ENCODE measurements at places on chromosomes 2 and 18. TPM values are rescaled to one million over a fixed set of nuclear protein-coding genes. Genes with fewer than 3 reads are reported as not detected.

The SERPINB2 gene
- not detected for total RNA-seq

The CXXC1 gene
- total RNA-seq = 35.5 TPM

The KIF5C gene
- 388 TPM for total RNA-seq

The PCARE gene
- total RNA-seq = not detected

The CRYGD gene
- 2.4 TPM for total RNA-seq

The LRRC30 gene
- total RNA-seq = not detected

The RAMP1 gene
- 6.9 TPM for total RNA-seq

The PRKAG3 gene
- not detected for total RNA-seq

The PLEKHA3 gene
- total RNA-seq = 13.0 TPM

The IFIH1 gene
- total RNA-seq = 2.0 TPM

The ALKAL2 gene
- total RNA-seq = 2.0 TPM

The HOXD13 gene
- total RNA-seq = not detected

The GPR75 gene
- 18.3 TPM for total RNA-seq

The RGPD4 gene
- total RNA-seq = not detected

The CFAP53 gene
- 1.2 TPM for total RNA-seq

The ASNSD1 gene
- 133 TPM for total RNA-seq

The TFPI gene
- total RNA-seq = 27.7 TPM

The BOD1L2 gene
- not detected for total RNA-seq

The PDCD1 gene
- total RNA-seq = 0.41 TPM

The NPHP1 gene
- 7.3 TPM for total RNA-seq

The DOK1 gene
- total RNA-seq = 3.7 TPM

The DOK6 gene
- total RNA-seq = 68.1 TPM

The REEP1 gene
- total RNA-seq = 147 TPM

The KLF11 gene
- 13.0 TPM for total RNA-seq

The FAM110C gene
- 8.6 TPM for total RNA-seq

The STPG4 gene
- 0.41 TPM for total RNA-seq

The ICA1L gene
- 88.5 TPM for total RNA-seq

The SFXN5 gene
- total RNA-seq = 12.2 TPM

The LCT gene
- not detected for total RNA-seq

The C1GALT1C1L gene
- under 0.01 TPM for total RNA-seq

The LYG1 gene
- total RNA-seq = 0.41 TPM

The TXNDC2 gene
- total RNA-seq = not detected

The CYP27C1 gene
- total RNA-seq = 2.4 TPM

The PTPRM gene
- 102 TPM for total RNA-seq

The INPP5D gene
- total RNA-seq = 1.6 TPM

The RND3 gene
- total RNA-seq = 251 TPM

Data from frontal cortex (tissue), 4 donors.